ENCODE measurements at places on chromosomes 13 and 19.

- no peak for DNase-seq
Measured at GRCh38 chr13:23359882-23360281, 73.6 kb downstream of the SACS start.

GRCh38 chr19:16649734-16650133 is 10.2 kb downstream of the SMIM7 start:
- DNase-seq, result no peak

GRCh38 chr19:13154241-13154778 is 4.1 kb downstream of the IER2 start:
- peak; percentile 43 for DNase-seq

DNA sequence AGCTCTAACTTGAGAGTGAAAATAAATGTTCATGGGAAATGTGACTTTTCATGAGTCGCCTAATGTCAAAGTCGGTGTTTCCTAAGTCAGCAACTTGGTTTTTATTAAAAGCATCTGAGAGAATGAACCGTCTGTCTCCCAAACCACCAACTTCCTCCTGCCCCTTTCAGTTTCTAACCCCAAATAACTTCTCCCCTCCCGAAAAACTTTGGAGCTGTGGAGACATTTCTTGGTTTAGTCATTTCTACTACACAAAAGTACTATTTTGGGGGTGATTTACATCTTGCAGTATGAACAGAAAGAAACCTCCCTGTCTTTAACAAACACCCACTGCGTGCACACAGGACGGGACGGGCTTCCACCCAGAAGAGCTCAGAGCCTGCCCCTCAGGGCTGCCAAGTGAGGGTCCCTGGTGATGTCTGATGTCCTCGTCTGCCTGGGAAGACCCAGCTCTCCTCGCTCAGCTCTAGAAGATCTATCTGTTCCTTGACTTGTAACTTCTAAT is 65.0 kb downstream of the RASA3 start:
- DNase-seq, result no peak

- DNase-seq, result no peak
Measured at GRCh38 chr13:43652760-43653159, 134.0 kb downstream of the ENOX1 start.

GRCh38 chr19:4206818-4207484 is 22.4 kb upstream of the EBI3 start:
- no peak for DNase-seq

GRCh38 chr19:2032296-2032941 is 16.9 kb upstream of the BTBD2 start:
- DNase-seq, result peak; percentile 16

DNA sequence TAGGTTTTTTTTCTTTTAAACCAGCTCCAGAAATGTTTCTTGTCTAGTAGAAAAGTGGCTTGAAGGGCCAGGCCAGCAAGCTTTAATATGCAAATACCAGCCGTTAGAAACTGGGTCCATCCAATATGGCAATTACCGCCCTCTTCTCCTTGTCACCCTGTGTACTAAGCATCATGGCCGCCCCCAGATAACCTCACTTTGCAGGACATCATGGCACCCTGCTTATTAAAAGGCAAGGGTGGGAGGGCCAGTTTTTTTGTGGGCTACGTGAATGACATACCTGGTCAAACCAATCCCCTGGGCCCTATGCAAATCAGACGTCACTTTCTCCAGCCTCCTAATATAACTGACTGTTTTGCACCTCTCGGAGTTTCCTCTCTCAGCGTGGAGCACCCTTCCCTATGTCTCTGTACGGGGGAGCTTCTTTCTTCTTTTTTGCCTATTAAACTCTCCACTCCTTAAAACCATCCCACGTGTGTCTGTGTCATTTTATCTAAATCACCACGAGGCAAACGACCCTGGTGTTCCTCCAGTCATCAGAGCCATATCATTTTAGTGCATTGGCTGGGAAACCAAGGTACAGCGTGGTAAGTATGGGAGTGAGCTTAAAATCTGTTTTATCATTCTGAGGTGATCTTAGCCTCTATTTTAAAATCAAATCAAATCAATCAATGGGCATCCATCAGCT is 27.7 kb downstream of the OXGR1 start:
- DNase-seq, result no peak

DNA sequence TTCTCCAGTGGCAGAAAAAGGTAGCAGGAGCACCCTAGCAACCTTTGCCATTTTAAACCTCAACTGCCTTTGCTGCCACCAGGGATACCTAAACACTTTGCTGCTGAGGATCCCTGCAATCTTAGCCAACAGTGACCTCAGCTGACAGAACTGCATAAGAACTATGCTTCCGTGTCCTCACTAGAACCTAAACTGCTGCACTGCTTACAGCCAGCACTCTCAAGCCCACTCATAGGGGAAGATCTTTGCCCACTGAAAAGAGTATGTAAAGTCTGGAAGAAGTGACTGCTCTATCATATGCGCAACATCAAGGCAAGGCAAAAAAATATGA is 270.0 kb upstream of the PCDH20 start:
- DNase-seq, result no peak

Data from glutamatergic neuron (in vitro differentiated cells).